NB4 (cell line): ENCODE measurements at places on chromosomes 2 and 18.

GRCh38 chr2:137862651-137863050 is 101.6 kb upstream of the HNMT start:
- DNase-seq = no peak

GRCh38 chr2:108547606-108548005 is 13.3 kb downstream of the LIMS1 start:
- no peak for DNase-seq

DNA sequence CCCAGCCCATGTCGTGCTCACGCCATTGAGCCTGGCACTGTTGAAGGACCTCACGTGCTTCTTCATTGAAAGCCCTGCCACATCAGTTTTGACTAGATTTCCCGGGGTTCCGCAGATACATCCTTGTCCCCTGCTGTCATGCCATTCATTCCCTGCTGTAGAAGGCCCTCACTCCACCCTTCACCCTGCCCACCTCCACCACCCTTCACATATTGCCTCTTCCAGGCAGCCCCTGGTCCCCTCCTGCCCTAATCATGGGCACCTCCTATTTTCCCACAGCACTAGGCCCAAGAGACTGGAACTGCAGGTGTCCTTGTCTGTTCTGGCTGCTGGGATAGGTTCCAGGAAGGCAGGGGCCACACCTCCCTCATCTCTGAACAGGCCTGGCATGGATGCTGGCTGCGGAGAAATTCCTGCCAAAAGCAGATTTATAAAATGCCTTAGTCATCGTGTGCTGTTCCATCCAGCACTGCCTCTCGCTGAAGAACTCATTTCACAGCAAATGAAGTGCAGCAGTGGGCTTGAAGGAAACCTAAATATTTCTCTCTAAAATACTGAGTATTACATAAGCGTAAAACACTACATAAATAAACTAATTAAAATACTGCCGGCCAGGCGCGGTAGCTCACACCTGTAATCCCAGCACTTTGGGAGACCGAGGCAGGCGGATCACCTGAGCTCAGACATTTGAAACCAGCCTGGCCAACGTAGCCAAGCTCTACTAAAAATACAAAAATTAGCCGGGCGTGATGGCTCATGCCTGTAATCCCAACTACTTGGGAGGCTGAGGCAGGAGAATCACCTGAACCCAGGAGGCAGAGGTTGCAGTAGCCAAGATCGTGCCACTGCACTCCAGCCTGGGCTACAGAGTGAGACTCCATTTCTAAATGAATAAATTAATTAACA is 38.4 kb downstream of the EIF4E2 start:
- DNase-seq = no peak

- DNase-seq = no peak
These were observed 125.8 kb downstream of the LAMA3 start for GRCh38 chr18:23814991-23815614.

DNA sequence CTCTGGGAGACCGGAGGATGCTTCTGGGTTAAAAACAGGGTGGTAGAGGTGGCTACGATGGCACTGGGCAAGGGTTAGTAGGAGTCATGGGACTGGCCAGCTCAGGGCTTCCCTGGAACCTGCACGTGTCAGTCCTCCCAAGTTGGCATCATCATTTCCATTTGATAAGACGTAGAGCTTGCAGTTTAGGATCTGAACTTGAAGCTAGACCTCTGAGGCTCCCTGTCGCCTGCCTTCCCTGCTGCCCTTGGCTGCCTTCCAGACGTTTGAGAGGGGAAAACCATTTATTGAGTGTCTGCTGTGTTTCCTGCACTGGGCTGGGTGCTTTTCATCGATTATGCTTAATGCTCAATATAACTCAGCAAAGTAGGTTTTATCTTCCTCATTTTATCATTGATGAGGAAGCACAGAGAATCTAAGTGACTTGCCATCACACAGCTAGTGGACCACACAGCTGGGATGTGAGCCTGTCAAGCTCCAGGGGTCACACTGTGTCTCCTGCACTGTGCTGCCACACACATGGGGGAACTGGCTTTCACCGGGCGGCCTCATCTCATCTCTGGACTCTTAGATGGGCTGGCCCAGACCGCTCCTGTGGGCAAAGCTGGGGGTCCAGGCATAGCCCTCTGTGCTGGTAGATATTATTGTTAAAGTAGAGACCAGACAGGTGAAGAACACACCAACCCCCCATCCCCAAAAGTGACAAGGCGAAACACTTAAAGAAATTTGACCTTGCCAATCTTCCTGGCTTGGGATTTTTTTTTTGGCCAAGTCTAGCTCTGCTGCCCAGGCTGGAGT is 7.8 kb downstream of the NT5DC4 start:
- DNase-seq = no peak
